ENCODE measurements at places on chromosomes 12 and 14.

GRCh38 chr12:107242189-107242588 is 148.8 kb upstream of the CRY1 start:
- no peak for DNase-seq

- DNase-seq = no peak
Measured at GRCh38 chr12:94740601-94741362, 90.4 kb upstream of the TMCC3 start.

GRCh38 chr12:131991816-131992430 is 42.2 kb downstream of the EP400 start:
- no peak for DNase-seq

GRCh38 chr14:51507906-51508511 is 143.7 kb upstream of the FRMD6 start:
- DNase-seq = no peak

GRCh38 chr12:57764662-57765002 is 2.2 kb downstream of the CYP27B1 start:
- DNase-seq = no peak

GRCh38 chr12:104049903-104050356 is at the start of gene GLT8D2:
Gene GLT8D2, minus strand, starts transcription at chr12:104050187. Its CDS starts 30,539 bp downstream, at chr12:104019648.
- DNase-seq = no peak

Measured in activated CD8-positive, alpha-beta memory T cell treated with anti-CD3 and anti-CD28 coated beads for 1 hour (primary cell).